ENCODE measurements at places on chromosomes 12 and 14.

- DNase-seq = no peak
These were observed 2.7 kb upstream of the CRIP2 start for GRCh38 chr14:105471823-105472485.

GRCh38 chr12:17139931-17140330, 534.0 kb upstream of the LMO3 start:
- no peak for DNase-seq

GRCh38 chr12:47095446-47096236, 15.9 kb upstream of the AMIGO2 start:
- no peak for DNase-seq

GRCh38 chr12:121289962-121290361, 6.5 kb downstream of the CAMKK2 start:
- no peak for DNase-seq

DNA sequence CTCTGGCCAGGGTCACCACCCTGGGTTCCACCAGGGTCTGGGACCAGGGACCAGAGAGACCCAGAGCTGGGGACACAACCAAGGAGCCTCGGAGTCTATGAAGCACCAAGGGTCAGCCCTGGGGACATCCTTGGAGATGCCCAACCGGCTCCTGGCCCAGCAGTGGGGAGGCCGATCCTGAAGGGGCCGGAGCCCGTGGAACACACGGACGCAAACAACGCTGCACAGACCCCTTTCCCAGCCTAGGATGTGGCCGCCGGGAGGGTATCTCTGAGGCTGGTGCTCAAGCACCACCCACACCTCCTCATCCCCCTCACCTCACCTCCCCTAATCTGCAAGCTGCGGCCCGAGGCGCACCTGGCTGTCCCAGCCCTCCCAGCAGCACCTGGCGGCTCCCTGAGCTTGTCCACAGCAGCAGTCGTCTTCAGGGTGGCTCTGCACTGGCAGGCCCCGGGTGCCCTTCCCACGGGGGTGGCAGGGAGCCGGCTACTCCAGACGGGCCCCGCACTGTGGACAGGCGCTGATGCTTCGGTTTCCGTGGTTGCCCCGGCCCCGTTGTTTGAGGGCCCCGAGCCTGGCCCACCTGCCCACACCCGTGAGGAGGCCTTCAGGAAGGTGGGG, 146.8 kb upstream of the C14orf180 start:
- DNase-seq = no peak

- no peak for DNase-seq
These were observed 50.3 kb downstream of the BCL2L14 start for GRCh38 chr12:12121061-12121460.

- no peak for DNase-seq
These were observed 662.2 kb upstream of the LRFN5 start for GRCh38 chr14:40944521-40944920.

DNA sequence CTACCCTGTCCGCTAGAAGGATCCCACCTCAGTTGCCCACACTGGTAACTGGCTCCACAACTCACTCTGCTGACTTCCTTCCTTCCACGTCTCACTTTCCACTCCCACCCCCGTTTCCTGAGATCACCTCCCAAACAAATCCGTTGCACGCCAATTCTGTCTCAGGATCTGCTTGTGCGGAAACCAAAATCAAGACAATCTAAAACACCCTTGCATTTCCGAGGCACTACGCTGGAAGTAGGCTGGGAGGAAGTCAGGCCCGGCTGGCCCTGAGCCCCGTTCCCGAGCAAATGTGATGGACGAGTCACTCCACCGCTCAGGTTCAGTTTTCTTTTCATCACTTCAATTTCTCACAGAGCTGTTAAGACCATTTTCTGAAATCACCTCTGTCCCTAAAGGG, 23.1 kb downstream of the ABCB9 start:
- no peak for DNase-seq

- no peak for DNase-seq
These were observed 834 bp downstream of the RASSF8 start for GRCh38 chr12:25959071-25959961.

Measured in stimulated activated CD8-positive, alpha-beta memory T cell treated with anti-CD3 and anti-CD28 coated beads, Interleukin-7, amount 100 ng/mL, for 24 hours (primary cell).